Naive thymus-derived CD4-positive, alpha-beta T cell (primary cell): ENCODE measurements at places on chromosomes 11 and 22. TPM values are rescaled to one million over a fixed set of nuclear protein-coding genes. Genes with fewer than 3 reads are reported as not detected.

GRCh38 chr11:10118865-10119264 is 175.2 kb downstream of the SBF2 start:
- DNase-seq, result no peak

DNA sequence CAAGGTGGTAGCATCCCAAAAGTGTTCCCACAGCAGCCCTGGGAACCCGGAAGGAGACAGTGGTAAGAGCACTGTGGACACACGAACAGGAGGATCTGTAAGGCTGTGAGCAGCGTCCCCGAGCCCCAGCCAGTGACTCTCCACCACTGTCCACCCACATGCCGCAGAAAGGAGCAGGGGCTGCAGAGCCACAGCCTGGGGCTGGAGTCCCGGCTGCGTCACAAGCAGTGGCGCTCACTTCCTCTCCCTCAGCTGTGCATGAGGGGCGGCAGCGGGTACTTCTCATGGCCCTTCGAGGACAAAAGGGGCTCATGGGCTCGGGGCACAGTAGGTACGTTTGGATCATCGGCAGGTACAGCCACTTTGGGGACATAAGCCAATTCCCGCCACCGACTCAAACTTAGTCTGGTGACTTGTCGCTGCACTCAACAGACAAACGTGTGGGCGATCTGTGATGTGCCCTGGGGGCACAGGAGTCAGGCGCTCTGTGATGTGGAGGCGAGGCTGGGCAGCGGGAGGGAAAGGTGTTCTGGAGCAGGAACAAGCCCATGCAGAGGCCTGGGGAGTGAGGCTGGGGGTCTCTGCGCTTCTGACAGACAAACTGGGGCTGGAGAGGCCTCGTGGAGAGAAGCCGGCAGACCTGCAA is 68.5 kb downstream of the SCUBE1 start:
- no peak for DNase-seq

- DNase-seq, result no peak
Measured at GRCh38 chr11:40877981-40878380, 581.5 kb downstream of the LRRC4C start.

GRCh38 chr11:110298301-110298765 is 1.9 kb upstream of the RDX start:
- no peak for DNase-seq

DNA sequence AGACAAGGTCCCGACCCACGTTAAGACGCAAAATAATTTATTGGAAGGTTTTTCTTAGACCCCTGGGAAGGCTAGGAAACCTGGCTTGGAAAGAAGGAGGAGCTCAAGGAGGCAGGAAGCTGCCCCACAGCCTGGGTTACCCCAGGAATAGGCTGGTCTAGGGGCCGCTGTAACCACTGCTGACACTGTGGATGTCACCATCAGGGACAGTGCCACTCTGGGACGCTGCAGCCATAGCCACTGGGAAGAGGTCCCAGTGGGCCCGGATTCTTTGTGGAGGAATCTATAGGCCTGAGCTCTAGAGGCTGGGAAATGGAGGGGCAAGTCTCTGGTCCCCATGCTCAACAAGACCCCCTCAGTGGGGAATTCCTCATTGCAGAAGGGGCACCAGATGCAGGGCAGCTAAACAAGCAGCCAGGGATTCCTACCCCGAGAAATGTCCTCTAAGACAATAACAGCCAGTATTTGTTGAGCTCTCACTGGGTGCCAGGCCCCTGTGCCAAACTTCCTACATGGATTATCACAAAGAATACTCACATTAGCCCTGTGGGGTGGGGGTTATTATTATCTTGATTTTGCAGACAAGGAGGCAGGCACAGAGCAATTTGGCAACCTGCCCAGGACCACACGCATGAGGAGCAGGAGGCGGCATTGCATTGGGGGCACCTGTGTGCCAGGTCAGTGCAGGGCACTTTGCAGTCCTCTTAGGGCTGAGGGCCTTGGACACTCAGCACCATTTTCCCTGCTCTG is 19.5 kb upstream of the CHKA start:
- no peak for DNase-seq

DNA sequence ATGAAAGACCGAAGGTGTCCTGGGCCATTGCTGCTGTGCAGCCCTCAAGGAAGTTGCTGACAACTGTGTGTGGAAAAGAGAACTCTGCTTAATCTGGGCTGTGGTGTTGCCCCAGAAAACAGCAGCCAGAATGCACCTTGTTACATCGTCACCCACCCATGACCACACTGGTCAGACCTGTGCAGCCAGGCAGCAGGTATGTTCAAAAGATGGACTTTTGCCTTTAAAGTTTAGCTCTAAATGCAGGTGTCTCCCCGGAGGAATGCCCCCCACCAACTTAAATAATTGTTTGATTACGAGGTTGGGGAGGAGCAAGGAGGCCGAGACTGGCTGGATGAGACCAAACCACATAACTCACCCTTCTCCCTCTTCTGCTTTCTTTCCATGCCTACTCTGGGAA is 15.3 kb upstream of the POLA2 start:
- DNase-seq, result no peak

DNA sequence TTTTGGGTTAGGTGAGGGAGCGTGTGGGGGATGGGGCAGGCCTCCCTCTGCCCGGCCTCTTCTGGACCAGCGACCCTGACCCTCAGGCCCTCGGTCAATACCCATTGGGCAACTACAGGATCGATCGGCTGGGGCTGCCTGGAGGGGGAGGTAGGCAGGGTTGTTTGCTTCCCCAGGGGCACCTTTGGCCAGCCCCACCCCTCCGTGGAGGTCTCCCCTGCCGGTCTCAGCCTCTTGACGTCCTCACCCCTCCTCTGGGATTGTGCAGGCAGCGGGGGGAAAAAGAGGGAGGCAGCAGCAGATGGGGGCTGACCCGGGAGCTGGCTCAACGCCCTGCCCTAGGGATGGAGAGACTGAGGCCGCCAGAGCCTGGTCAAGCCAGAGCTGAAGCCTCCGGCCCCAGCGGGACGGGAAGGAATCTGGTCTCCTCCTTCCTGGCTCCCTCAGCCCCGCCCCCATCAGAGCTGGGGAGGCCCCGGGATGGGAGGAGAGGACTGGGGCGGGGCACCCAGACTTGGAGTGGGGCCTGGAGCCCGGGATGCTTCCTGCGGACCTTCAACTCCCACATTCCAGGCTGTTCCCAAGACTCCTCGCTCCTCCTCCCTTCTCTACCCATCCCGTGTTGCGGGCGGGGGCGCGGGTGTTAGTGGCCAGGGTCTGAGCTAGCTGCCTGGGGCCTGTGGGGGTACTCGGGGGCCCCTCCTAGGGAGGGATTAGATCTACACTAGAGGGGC is 14.4 kb upstream of the CDC42EP1 start:
- no peak for DNase-seq

Gene MS4A4A
- total RNA-seq, result 6.9 TPM

Gene KCNK7
- 0.99 and 2.1 TPM in 2 replicates for total RNA-seq

Gene PHETA2
- 1.2 TPM for total RNA-seq

Gene SYT7
- total RNA-seq, result not detected
